ENCODE measurements at places on chromosomes 4 and X.

DNA sequence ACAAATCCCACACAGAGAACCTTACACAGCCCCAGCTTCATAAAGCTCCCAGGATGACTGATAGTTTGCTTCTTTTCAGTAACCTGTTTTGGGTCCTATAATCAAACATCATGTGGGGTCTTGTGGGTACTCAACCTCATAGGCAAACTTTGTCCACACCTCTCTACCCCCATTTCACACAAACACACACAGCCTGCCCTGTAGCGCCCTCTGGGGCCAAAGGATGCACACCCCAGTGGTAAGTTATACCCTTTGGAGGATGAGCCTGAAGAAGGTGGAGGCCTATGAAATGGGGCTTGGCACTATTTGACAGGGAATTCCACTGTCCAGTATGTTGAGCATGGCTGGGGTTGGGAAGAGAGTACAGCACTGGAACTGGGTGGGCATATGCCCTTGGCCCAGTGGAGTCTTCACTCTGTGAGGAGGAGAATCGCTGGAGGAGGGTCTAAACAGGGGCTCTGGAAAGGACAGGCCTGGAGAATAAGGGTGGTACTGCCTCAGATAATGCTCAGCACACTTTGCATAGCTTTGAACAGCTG, 30.5 kb upstream of the COL25A1 start:
- no peak for DNase-seq

DNA sequence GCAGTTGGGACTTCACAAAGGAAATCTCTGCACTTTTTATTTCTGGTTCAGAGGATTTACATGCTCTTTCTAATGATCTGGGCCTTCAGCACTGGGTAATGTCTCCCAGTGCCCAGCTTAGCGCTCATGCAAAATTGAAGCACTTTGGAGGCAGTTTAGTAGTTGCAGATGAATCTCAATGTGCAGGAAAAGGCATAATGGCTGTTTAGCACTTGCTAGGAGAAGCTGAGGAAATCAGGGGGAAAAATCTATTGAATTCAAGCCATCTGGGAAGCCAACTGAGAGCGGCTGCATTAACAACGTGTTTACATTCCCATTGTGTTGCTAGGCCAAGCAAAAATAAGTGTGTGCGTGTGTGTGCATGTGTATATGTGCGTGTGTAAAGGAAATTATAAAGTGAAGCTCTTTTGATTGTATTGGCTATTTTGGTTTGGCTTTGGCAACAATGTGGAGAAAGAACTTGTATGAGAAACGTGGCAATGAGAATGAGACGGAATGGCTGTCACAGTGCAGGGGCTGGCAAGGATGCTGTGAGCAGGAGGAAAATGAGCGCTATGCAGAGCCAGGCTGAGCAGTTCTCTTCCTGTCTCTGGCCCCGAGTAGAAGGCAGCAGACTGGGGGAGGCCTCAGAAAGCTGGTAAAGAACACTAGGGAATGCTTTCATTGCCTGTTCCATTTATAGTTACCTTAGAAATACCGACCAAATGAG, 231.5 kb downstream of the UNC5C start:
- no peak for DNase-seq

DNA sequence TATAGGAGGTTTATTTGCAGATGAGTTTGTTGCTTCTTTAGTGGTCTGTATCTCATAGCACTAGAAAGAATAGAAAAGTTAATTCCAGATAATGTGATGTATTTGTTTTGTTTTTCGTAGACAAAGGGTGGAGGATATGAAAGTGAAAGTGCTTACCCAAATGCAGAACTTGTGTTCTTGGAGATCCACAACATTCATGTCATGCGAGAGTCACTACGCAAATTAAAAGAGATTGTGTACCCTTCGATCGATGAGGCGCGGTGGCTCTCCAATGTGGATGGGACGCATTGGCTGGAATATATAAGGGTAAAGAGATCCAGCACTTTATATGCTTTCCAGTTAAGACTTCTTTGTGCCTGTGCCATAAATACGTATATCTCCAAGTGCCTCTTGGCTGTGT, 43.3 kb downstream of the MTMR1 start:
- DNase-seq: no peak

- DNase-seq: no peak
Observed at GRCh38 chrX:7318661-7319060, 170.7 kb upstream of the PUDP start.

- no peak for DNase-seq
Observed at GRCh38 chr4:143288171-143288570, 48.5 kb upstream of the GAB1 start.

- no peak for DNase-seq
Observed at GRCh38 chrX:149455934-149456333, 49.2 kb downstream of the IDS start.

- DNase-seq: no peak
Observed at GRCh38 chr4:40877081-40877480, 127.3 kb downstream of the NSUN7 start.

- no peak for DNase-seq
Observed at GRCh38 chr4:73777612-73778011, 37.2 kb downstream of the CXCL8 start.

DNA sequence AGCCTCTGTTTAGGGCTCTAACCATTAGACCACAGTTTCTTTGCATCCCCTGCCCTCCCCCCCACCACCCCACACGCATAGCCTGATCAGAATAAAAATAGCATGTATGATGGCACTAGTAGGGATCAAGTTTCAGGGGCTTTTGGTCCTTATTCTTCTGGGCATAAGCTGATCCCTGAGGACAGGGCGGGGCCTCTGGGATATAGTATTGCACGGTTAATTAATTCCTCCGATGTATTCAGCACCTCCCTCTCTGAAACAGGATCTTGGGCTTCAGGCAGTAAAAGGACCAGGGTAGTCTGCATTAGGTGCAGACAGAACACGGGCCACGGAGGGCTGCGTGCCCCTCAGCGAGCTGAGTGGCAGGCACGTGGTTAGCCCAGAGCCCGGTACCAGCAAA, 57.1 kb downstream of the ELF4 start:
- DNase-seq: no peak

GRCh38 chrX:33188286-33188685, 23.1 kb downstream of the DMD start:
- DNase-seq: no peak

DNA sequence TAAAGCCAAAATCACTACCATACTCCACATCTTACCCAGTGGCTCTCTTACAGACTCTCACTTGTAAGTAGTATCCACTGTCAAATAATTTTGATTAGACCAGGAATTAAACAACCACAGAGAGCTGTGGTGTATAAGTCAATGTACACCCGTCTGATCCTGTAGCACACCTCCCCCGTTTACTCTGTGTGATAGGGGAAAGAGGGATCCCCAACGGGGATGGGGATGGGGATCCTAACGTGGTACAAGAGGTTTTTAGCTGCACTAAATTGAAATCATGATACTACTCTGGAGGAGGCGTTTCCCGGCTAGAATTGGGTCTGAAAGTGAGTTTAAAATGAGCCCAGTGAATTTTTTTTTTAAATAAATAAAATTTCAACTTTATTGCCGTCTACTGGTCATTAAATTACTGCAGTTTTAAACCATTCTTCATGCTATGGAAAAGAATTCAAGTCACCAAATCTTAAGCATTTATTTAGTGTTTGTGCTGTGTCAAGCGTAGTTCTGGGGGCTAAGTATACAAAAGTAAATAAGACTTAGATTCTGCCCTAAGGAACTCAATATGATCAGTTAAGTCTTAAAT, 76.6 kb downstream of the INTS12 start:
- DNase-seq: no peak

DNA sequence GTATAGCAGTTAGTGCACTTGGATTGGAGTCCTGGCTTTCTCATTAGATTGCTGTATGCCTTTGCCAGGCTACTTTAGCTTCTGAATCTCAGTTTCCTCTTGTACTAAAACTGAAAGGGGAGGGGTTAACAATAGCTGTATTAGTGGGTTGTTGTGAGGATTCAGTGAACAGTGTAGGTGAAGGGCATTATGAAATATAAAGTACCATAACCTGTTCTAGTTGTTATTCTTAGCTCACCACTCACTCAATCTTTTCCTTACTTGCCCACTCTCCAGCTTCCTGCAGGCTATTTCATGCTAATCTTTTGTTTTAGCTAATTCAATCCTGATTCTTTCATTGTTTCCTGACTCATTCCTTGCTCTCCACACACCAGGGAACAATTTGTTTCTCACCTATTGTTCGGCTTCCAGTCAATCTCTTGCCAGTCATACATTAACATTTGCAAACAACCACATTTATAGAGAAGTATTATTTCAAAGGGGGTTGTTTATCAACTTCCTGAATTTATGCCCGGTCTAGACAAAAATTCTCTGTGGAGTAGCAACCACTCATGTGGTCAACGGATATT, 50.6 kb upstream of the EDA start:
- DNase-seq: no peak
